Activated naive CD4-positive, alpha-beta T cell treated with anti-CD3 and anti-CD28 coated beads, Interleukin-2, amount 10 ng/mL, durations not matched to agents 7 days and 5 days (primary cell): ENCODE measurements at places on chromosomes 7 and 10.

- H3K4me1 ChIP-seq = peaks cover 50% of the 10 kb centered on the region
- peak overlapping the region; percentile 61 for H3K27ac ChIP-seq
- no peaks in the 10 kb centered on the region for H3K27me3 ChIP-seq
- H3K4me3 ChIP-seq = no peak overlapping the region
Observed at GRCh38 chr10:32318476-32318896, 28.5 kb downstream of the EPC1 start.

DNA sequence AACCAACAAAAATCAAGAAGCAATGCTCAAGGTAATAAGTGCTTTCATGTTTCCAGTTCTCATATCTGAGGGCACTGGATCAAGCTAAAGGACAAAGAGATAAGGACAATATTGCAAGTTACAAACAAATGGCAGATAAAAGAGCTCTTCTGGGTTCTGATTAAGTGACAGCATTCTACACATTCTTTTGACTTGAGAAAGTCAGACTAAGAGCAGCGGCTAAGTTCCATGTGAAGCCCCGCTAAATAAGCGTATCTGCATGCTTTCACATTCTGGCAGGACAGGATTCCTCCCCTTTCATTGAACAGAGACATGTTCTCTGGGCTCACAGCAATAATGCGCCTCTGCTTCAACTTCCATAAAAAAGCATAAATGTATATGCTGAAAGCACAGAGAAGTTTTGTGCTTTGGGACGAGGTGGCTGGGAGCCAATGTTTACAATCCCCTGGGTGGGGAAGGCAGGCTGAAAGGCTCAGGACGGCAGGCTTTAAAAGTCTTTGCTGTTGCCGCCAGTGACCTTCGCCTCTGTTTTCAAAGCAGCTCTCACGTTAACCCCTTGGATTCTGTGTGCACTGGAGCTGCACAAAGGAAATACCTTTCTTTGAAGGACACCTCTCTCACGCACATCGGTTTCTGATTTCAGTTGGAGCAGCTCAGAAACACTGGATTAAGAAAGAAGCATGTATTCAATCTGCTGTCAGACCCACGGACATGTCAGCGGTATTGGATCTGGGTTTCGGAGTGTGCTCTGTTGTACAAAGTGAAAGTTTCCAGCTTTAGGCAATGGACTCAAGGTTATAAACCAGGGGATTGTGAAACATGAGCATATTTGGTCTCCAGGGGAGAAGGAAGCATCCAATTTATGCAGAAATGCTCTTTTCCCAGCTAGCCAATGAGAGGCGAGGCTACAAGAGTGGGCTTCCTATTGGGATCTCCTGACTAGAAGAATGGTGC lies 105.4 kb upstream of the FAM133B start:
- H3K36me3 ChIP-seq = peaks cover 39% of the 10 kb centered on the region
- H3K27ac ChIP-seq = peak overlapping the region; percentile 74
- peak overlapping the region; percentile 32 for H3K4me3 ChIP-seq
- H3K4me1 ChIP-seq = peaks cover 42% of the 10 kb centered on the region
- no peak for DNase-seq
- H3K27me3 ChIP-seq = no peaks in the 10 kb centered on the region

DNA sequence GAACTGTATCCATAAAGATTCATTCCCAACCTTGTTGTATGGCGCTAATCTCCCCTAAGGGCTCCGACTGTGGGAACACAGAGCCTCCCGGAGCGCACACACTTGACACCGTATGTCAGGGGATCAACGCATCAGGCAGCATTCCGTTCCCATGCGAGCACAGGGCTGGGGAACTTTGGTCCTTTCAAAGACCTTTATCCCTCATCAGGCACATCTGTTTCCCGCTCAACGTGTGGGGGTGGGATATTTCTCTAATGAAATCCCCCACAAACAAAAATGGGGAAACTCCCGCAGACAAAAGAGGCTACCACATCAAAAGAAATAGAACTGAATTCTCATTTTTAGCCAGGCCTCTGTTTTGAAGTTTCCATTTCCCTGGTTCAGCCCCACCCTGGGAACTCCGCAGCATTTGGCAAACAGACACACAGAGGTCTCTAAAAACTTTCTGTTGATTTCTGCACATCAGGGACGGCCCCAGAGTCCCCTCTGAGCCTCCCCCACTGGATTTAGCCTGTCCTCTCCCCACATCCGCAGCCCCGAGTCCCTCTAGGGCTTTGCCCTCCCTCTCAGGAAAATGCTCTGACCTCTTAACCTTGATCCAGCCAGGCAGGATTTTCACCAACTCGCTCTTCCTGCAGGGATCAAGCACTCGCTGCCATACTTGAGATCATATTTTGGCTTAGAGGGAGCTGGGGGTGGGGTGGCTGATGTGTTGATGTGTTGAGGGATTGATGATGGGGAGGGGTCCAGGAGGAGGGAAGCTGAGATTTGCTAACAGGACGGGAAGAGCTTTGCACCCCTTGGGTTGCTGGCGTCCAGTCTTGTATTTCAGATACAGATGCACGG lies 6.6 kb downstream of the CPA5 start:
- H3K27ac ChIP-seq = no peak overlapping the region
- DNase-seq = no peak
- no peaks in the 10 kb centered on the region for H3K36me3 ChIP-seq
- H3K4me1 ChIP-seq = peaks cover 3% of the 10 kb centered on the region
- peaks cover 7% of the 10 kb centered on the region for H3K27me3 ChIP-seq

DNA sequence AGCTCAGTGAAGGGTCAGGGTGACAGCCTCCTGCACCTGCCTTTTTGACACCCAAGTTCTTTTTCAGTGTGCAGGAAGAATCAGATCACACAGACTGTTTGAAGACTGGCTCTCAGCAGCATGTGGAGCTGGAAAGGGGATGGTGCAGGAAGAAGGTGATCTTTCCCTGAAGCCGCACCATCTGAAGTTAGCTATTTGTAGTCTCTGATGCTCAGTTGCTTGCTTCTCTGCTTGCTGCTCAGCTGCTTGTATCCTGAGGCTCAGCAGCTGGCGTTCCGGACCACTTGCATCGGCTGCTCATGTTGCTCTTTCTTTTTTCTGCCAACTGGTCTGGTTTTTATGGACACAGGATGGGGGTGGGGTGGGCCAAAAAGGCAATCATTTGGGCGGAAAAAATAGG lies 15.8 kb upstream of the DNMBP start:
- H3K4me3 ChIP-seq = no peak overlapping the region
- no peaks in the 10 kb centered on the region for H3K36me3 ChIP-seq
- H3K4me1 ChIP-seq = peaks cover 2% of the 10 kb centered on the region
- no peak overlapping the region for H3K27ac ChIP-seq
- H3K27me3 ChIP-seq = peaks cover 6% of the 10 kb centered on the region

- peaks cover 33% of the 10 kb centered on the region for H3K36me3 ChIP-seq
- no peak for DNase-seq
- H3K4me3 ChIP-seq = peak overlapping the region; percentile 99
- no peaks in the 10 kb centered on the region for H3K27me3 ChIP-seq
- H3K4me1 ChIP-seq = peaks cover 62% of the 10 kb centered on the region
Observed at GRCh38 chr10:72276421-72277339, 3.0 kb downstream of the DDIT4 start.
